ENCODE measurements at places on chromosomes 3 and 15.

GRCh38 chr15:95541301-95541700, 789.2 kb upstream of the NR2F2 start:
- DNase-seq: no peak

DNA sequence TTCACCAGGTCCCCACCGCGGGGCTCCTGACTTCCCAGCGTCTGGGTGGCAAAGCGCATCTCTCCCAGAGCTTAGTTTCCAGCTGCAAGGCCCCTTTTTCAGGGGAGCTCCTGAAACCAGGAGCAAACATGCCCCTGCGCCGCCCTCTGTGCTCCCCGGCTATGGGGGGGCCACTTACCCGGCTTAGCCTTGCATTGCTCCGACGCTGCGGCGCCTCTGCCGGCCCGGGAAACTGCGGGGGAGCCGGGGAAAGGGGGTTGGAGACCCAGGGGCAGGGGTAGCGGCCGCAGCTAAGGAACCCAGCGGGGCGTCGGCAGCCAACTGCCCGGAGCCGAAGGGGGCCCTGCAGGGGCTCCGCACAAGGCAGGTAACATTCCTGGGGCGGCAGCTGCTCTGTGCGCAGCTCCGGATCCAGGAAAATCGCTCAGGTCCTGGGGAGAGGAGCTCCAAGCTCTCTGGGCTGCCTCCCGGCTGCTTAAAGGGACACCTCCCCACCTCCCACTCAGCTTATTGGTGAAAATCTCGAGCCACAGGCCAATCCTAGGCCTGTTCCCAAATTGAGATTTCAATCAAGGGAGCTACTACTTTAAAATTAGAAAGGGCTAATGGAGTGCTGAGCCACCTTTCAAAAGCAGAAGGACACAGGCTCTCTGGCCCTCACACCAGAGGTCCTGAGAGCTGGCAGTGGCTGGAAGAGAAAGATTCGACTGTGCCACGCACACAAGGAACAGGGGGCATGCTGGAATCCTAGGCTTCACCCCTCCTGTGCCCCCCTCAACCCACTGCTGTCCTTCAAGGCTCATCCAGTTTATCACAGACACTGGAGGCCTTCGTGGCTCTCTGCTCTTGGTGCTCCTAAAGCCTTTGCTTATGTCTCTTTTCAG, 42.7 kb upstream of the PRICKLE2 start:
- no peak for DNase-seq

GRCh38 chr3:192246847-192247559, 480.3 kb downstream of the FGF12 start:
- no peak for DNase-seq

- DNase-seq: no peak
Observed at GRCh38 chr3:62479326-62479725, 106.0 kb upstream of the FEZF2 start.

- no peak for DNase-seq
Observed at GRCh38 chr15:85950101-85950500, 129.6 kb upstream of the AGBL1 start.

GRCh38 chr3:95887114-95887513, 927.3 kb upstream of the EPHA6 start:
- no peak for DNase-seq

DNA sequence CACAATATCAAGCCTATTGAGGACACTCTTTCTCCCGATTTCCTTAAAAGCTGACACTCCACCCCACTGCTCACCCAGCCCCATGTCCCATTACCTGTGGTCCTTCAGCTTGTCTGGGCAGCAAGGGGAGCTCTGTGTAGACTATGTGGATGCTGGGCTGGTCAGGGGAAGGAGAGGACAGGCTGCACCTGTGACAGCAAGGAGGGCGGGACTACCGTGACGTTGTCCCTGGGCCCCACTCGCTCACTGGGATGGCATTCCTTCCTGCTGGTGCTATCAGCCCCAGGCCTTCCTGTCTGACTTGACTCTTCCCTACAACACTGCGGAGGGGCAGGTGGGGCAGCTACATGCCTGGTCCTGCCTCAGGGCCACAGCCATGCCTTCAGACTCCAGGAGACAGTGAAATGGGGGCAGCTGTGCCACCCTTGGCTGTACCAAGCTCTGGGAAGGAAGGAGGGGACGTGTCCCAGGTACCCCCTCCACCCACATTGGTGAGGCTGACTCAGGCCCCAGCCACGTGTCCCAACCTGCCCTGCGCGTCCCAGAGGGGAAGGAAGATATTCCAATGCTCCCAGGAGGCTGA, at the start of gene TMEM40:
TMEM40 (minus strand) TSS at position 163 of the 583 bp plus-strand sequence. CDS start 9,427 bp downstream, outside the sequence.
- no peak for DNase-seq

DNA sequence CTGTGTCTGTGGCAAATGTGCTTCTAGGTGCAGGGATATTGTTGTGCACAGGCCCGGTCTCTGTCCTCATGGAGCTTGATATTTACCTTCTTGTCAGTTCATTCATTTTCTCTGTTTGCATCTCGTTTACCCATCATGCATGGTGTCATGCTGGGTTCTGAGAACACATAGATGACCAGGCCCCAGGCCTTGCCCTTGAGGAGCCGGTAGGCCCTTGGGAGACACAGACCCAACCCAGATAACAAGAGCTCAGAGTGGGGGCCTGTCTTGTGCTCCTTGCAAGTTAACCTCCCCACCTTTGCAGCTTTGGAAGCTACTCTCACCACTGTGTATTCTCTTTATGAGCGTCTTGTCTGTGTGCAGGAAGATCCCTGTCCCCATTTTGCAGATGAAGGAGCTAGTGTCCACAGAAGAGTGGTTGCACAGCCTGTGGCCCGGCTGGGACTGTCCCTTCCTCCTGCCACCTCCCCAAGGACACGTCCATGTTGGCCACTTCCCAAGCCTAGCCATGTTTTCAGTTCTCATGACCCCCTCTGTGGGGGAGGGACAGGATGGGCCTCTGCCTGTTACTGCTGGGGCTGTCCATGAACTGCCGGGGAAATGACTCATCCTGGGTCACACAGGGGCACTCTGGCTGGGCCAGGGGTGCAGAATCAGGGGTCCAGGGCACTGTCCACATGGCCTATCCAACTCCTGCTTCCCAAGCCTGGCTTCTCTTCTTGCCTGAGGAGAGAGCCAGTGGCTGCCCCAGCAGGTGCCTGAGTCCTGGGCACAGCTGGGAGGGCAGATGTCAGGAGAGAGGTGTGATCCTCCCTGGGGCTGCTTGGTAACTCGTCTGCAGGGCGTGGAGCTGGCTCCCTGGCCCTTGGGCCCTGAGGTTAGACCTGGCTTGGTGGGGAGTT, 3.4 kb downstream of the SNX33 start:
- DNase-seq: no peak

- DNase-seq: no peak
Observed at GRCh38 chr15:85531083-85531482, 150.7 kb downstream of the AKAP13 start.

DNA sequence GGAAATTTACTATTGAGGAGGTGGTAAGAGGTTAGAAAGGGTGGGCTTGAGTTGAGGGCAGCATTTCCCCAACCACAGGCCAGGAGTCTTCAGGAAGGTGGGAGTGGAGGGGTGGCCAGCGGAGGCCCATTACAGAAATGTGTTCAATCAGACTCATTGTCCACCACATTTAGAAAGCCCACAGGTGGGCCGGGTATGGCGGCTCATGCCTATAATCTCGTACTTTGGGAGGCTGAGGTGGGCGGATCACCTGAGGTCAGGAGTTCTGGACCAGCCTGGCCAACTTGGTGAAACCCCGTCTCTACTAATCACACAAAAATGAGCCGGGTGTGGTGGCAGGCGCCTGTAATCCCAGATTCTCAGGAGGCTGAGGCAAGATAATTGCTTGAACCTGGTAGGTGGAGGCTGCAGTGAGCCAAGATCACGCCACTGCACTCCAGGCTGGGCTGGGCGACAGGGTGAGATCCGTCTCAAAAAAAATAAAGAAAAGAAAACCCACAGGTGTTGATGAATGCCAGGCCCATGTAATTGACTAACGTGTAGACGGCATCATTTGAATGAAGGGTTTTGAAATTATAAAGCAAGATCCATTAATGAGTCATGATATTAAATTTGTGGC, 12.2 kb upstream of the SYNM start:
- DNase-seq: no peak

- no peak for DNase-seq
Observed at GRCh38 chr15:23576061-23576460, 10.6 kb downstream of the MKRN3 start.

DNA sequence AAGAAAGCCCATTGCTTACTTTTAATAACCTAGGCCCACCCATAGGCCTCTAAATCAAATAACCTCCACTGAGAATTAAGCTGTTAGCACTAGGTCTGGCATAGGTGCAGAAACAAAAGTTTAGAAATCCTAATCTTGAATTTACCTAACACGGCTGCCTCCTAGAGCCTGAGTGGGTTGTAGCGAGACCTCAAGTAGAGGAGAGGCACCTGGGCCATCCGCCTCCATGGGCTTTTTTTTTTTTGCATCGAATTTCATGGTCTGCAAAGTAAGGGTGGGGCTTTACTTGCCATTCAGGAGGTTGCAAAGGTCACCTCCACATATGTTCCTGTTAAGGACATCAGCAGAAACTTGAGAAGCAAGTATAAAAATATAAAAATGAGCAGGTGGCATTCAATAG, 6.6 kb upstream of the TPM1 start:
- no peak for DNase-seq

DNA sequence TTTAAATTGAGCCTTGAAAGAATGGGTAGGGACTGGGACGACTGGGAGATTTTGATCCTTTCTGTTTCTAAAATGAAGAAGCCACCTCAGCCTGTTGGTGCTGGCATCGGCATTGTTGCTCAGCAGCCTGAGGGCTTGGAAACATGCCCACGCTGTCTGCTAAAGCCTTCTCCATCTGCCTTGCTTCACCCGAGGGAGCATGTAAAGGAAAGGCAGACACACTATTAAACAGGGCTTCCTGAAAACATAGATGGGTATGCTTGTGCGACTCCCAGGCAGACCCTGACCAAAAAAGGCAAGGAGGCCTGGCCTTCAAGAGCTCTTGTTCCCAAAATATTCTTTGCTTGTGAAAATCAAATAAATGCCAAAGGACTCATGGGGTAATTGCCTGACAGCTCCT, 84.2 kb upstream of the SLC4A7 start:
- no peak for DNase-seq

DNA sequence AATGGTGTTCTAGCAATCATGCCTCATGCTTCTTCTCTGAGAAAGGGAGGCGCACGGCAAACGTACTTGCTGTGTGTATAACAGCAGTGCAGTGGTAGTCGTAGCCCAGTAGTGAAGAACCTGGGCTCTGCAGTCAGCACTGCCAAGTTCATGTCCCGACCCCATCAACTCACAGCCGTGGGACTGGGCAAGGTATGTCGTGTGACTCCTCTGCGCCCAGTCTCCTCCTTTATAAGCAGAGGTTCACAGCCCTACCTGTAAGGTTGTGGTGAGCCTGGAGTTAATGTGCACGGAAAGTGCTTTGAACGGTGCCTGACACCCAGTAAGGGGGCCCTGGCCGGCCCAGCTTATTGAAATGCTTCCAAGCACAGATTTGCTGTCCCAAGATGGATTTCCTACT, 26.6 kb downstream of the EHD4 start:
- DNase-seq: no peak
